ENCODE measurements at places on chromosomes 2 and 18.

DNA sequence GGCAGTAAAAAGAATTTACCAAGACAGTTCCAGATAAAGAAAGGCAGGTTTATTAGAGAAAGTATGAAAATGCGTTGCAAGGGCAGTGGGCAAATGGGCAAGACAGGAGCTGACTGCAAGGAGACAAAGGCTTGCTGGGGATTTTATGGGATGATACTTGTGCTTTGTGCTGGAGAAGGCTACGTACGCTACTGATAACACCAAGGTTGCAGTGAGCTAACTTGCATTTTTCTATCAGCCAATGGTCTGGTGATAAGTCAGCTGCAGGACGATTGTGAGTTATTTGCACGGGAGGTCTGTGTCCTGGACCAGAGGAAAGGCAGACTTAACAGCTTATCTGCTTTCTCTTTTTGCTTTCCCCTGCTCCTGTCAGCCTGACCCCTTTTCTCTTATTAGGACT lies 116.5 kb downstream of the PMS1 start:
- DNase-seq, result no peak

GRCh38 chr2:120319123-120319522 lies 26.8 kb upstream of the INHBB start:
- no peak for DNase-seq

GRCh38 chr2:22897428-22897827 lies 487.6 kb upstream of the KLHL29 start:
- DNase-seq, result no peak

DNA sequence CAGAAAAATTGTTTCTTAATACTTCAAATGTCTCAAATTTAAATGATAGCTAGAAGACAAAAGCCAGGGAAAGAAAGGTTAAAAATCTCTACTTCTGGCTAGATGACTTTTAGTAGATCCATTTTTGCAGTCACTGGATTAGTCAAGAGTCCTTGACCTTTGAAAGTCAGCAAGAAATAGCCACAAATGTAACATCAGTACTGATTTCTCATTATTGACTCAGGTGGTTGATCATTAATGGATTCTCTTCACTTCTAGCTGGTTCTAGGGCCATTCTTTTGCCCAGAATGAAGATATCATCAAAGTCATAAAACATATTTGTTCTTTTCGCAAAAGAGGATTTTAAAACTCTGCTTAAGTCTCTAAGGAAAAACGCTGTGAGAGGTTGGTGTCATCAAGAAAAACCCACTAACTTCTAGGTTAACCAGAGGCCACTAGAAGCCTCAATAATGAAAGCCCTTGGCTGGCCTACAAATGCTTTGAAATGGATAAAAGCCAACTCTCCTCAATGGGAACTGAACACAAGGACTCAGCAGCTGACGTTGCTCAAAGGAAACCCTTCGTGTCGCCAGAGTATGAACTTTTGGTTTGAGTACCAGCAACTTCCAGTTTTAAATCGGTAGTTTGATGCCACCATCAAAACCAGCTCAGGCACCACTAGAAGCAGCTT lies 66.3 kb downstream of the IRS1 start:
- DNase-seq, result no peak

DNA sequence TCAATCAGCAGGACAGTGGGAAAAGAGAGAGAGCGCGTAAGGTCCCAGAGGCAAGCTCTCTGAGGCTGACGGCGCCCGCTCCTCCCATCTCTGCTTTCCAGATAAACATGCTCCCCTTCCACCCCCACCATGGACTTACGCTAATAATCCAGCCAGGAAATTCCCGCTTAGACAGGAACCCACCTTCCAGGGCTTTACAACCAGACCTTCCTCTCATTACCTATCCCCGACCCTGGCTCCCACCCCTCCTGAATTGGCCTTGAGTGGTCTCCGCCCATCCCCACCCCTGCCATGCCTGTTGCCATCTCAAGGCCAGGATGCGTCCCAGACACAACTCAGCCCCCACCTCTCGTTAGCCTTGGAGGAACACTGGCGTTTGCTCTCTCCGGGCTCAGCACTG lies 131.1 kb downstream of the SMAD2 start:
- no peak for DNase-seq

GRCh38 chr2:43569921-43570320 lies 25.9 kb downstream of the THADA start:
- no peak for DNase-seq

All from AG08395 (cell line).